Stimulated activated CD8-positive, alpha-beta memory T cell treated with anti-CD3 and anti-CD28 coated beads, Interleukin-4, amount 100 ng/mL, for 1 hour (primary cell): ENCODE measurements at places on chromosomes 2 and 18.

- no peak for DNase-seq
These were observed 1284.2 kb upstream of the PIK3C3 start for GRCh38 chr18:40670668-40671375.

GRCh38 chr2:197191177-197191939 is 119.2 kb downstream of the ANKRD44 start:
- no peak for DNase-seq

GRCh38 chr18:26545335-26546123 is 2.8 kb downstream of the KCTD1 start:
- DNase-seq, result no peak

DNA sequence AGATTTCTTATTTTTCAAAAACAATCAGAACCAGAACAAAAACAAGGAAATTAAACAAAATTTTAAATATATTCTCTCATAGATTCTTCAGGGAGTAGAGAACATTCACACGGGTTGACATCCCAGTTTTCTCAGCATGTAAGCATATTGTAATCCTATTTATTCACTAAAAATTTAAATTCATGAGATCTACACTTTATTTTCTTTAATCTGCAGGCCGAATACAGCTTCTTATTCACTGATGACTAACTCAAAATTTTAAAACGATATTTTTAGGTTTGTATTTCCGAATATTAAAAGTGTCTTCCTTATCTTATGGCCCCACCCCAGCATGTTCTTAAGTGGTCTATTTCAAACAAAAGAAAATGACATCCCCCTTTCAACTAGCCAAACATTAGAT is 262.4 kb downstream of the MEIS1 start:
- no peak for DNase-seq

GRCh38 chr2:127381762-127382161 is 6.0 kb downstream of the MAP3K2 start:
- no peak for DNase-seq

- DNase-seq, result no peak
These were observed 1261.7 kb downstream of the DSC3 start for GRCh38 chr18:29780816-29781215.

DNA sequence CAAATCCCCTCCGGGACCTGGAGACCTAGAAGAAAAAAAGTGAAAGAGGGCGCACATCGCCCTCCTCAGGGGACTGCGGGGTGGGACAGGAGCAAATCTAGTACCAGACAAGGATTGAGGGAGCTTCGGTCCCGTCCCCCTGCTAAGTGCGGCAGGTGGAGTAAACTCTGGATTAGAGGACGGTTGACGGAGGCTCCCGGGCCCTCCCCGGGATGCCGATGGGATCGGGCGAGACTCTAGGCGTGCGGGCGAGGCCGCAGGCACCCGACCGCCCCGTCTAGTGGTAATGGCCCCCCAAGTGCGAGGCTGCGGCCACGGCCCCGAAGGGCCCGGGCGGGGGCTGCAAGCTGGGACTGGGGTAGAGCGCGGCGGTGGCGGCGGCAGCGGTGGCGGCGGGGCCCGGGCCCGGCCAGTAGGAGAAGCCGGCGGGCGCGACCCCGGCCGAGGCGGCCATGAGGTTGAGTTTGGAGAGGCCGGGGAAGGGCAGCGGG is 3.5 kb downstream of the FEV start:
- DNase-seq, result no peak

DNA sequence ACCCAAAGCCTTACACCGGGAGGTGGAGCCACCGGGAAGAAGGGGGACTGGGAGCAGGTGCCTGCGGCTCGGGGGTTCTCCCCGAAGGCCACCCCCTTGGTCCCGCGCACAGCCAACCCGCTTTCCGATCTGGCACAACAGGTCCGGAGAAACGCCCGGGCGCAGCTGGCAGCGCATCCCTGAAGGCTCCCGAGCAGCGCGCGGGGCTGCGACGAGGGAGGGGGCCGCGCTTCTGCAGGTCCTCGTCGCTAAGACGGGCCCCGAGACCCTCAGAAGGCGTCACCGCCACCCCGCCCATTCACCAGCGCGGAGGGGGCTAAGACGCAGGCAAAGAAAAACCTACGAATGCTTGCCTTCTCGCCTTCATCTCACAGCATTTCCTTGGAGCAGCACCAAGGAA is 1.8 kb downstream of the CBLN2 start:
- no peak for DNase-seq

DNA sequence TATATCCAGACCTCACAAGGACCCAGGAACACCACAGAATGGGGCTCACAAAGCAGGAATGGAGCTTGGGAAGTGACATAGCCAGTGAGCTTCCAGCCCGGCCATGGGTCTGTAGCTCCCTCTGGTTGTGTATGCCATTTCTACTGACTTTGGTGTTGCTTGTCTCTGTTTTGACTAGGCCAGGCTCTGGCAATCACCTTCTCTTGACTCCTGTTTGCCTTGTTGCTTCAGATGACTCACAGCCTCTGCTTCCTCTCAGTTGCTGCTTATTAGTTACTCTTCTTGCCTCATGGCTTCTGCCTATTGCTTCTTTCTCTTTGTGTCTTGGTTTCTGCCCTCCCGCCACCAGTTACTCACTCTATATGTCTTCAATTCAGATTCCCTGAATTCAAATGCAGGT is 15.8 kb upstream of the IER3IP1 start:
- no peak for DNase-seq

DNA sequence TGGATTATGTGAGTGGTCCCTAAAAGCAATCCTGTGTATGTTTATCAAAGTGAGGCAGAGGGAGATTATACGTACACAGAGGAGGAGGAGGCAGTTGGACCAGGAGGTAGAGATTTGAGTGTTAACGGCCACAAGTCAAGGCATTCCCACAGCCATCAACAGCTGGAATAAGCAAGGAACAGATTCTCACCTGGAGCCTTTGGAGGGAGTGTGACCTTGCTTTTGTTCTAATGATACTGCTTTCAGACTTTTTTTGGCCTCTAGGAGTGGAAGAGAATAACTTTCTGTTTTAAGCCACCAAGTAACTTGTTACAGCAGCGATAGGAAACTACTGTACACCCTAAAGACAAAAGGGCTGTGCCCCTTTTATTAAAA is 18.1 kb downstream of the LCLAT1 start:
- no peak for DNase-seq

DNA sequence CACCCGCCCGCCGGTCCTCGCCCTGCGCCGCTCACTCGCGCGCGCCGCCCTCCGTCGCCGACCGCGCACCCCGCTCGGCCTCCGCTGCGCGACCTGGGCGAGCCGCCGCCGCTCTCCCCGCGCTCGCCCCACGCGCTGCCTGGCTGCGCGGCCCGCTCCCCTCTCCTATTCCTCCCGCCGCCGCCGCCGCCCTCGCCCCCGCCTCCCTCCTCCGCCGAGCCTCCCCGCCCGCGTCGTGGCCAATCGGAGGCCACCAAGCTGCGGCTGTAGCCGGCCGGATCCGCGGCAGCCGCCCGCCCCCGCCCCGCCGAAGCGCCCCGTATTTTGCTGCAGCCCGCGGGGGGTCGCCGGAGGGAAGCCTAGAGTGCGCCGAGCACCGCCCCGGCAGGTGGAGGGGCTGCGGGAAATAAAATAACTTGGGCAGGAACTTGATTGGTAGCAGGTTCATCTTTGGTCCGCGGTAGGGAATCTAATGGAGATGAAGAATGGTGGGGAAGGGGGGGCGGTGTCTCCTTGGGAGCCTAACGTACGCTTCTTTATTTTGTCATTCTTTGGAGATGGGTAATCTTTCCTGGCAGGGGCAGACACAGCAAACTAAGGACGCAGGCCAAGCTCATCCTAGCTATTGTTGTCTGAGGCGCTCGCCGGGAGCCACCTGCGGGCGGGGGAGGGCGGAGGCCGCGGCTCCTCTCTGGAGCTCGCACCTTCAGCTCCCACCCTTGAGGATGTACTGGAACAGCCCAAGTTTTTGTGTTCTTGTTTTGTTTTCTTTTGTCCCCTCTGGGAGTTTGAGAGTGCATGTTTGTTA is 1.1 kb upstream of the CDH2 start:
- DNase-seq, result no peak

DNA sequence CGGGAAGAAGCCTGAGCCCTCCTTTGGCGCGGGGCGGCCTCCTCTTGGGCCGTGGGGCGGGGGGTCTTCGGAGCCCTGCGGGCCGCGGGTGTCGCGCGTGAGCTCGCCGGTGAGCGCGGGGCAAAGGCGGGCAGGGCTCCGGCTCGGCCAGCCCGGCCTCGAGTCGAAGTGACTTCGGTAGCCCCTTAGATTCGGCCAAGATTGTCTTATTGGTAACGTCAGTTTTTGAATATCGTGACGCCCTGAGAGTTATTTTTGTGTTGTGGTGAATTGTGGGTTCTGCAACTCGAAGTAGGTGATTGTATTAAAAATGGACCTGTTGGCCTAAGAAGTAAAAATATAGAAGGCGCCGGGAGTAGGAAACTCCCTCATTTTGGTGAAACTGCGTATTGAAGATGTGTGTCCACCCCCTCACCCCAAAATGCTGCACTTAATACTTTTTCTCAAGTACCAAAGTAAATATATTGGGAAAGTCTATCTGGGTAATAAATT is 669 bp downstream of the MARCHF7 start:
- no peak for DNase-seq

DNA sequence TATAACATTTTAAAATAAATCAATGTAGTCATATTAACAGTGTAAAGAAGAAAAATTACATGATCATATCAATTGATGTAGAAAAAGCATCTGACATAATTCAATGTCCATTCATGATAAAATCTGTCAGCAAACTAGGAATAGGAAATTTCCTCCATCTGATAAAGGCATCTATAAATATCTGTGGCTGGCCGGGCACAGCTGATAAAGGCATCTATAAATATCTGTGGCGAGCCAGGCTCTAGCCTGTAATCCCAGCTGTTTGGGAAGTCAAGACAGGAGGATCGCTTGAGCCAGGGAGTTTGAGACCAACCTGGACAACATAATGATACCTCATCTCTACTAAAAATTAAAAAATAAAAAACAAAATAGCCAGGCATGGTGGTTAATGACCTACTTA is 18.1 kb upstream of the RANBP2 start:
- no peak for DNase-seq

DNA sequence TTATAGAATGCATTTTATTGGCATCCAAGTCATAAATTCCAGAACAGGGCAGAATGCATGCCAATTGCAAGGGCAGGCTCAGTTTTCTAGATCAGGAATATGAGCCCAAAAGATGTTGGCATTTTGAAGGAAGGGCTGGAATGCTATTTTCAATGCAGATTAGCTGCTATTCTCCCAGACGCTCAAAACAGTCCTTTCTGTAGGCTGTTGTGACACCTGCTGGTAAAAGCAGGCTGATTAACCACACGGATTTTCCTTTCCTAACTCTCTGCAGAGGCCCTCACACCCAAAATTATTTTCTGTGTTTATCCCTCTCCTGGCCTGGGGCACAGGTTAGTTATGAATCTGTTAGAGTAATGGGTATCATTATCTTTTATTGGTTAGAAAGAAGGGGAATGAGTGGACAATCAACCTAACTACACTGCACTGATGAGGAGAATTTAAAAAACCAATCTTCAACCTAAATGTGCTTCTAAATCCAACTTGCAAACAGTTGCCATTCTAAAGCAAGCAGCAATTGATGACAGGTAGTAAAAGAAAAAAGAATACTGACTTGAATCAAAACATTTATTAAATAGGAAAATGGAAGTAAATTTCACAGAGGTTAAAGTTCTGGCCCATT is 94.0 kb downstream of the PLA2R1 start:
- no peak for DNase-seq

DNA sequence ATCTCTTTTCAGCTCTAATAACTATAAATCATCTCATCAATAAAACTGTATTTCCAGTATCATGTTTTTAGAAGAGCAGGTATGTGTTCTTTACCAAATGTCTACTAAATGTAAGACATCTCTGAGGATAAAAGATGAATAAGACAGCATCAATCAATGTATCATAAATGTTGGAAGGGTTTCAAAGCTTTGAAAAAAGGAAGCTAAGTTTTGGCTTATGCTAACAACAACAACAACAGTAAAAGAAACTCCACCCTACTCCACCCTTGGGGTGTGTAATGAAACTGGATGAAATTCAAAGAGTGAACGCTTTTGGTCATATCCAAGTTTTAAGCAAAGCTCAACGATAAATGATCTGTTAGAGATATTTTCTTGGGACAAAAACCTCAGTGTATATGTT is 17.1 kb downstream of the PRKD3 start:
- DNase-seq, result no peak

GRCh38 chr2:150485114-150485870 is 2.2 kb downstream of the RND3 start:
- no peak for DNase-seq

DNA sequence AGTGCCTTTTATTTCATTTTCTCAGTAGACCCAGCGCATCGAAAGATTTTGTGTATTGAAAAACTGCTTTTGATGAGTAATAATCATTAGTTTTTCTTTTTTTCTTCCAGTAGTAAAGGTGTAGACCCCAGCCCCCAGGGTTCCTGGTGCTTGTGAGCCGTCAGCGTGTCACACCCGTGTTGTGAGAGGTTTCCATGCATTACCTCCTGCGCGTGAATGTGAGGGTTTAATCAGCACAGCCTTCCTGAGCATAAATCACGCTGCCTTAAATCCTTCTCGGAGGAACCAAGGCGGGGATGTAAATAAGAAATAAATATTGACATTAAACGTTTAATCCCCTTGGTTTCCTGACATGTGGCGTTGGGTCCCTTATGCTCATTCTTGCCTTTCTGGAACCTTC is 24.3 kb downstream of the TSHZ1 start:
- no peak for DNase-seq

DNA sequence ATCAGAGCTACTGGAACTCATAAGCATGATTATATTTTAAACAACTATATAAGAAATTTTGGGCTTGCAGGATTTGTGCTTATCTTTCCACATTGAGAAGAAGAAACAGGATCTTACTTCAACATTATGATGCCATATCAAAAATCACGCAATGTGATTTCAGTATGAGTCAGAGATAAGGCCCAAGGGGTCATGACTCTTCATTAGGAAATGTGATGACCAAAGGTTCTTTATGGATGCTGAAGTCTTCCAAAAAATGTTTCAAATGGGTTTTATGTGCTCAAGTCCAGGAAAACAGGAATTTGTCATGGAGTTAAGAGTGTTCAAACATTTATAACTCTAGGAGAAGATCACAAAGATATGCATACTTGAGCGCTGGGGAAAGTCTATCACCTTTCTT is 7.8 kb upstream of the SERPINB2 start:
- no peak for DNase-seq

DNA sequence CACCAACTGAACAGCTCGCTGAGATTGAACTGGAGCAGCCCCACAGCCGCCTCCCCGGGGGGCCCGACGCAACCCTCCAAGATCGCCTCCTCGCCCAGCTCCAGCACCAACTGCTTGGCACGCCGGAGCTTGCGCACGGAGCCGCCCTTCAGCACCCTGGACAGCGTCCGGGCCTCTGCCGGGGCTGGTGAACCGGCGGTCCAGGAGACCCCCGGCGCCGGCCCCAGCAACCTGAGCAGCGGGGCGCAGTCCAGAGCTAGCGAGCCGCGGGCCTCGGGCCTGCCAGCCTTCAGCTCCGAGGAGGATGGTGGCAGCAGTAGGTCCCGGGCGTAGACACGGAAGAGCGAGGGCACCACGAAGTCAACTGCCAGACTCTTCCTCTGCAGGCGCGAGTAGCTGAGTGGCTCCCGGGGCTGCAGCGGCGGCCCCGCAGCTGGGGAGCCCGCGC is 1.2 kb downstream of the ALK start:
- no peak for DNase-seq

- DNase-seq, result no peak
These were observed 54.5 kb upstream of the DAPL1 start for GRCh38 chr2:158740621-158741020.

- no peak for DNase-seq
These were observed 90.9 kb downstream of the DOK6 start for GRCh38 chr18:69491576-69491975.
